T-helper 9 cell (primary cell): ENCODE measurements at places on chromosomes 11 and 22.

- no peak for DNase-seq
Observed at GRCh38 chr11:72422414-72422813, 11.9 kb downstream of the CLPB start.

DNA sequence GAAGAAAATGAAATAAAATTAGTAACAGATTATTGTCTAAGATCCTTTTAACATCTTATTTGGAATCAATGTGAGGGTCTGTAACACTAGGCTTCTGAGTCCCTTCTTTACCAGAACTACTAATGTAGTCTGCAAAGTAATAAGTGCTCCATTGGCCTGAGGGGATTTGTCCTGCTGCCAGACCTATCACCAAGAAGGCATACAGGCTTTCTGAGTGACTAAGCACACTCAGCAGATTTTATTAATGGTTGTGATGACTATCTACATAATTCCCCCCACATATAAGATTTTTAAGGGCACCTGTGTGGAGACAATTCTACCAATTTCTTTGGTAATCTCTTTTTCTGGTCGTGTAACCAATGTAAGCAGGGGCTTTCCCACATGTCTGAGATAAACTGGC lies 365.0 kb upstream of the FAT3 start:
- DNase-seq: no peak

DNA sequence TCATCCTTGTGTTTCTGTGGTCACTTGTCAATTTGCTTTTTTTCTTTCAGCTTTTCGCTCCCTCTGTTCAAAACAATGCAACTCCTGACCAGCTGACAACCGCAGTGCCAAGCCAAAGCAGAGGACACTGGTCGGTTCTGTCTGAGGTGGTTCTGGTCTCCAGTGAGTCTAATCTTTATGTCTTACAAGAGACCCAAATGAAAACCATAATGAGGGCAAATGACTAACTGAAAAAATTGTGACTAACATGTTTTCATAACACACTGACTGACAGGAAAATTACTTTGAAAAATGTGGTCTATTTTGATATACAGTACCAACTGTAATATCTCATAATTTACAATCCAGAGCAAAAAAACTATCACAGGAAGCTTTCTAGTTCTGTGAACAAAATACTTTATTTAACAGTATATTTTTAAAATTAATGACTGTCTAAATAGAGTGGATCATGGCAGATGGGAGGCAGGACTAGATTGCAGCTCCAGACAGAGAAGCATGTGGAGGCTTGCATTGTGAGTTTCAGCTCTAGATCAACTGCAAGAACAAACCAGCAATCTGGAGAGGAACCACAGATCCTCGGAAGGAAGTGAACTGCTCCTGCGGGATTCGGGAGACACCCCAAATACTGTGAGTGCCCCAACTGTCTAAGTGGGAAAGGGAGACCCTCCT lies 311.8 kb downstream of the SBF2 start:
- DNase-seq: no peak

DNA sequence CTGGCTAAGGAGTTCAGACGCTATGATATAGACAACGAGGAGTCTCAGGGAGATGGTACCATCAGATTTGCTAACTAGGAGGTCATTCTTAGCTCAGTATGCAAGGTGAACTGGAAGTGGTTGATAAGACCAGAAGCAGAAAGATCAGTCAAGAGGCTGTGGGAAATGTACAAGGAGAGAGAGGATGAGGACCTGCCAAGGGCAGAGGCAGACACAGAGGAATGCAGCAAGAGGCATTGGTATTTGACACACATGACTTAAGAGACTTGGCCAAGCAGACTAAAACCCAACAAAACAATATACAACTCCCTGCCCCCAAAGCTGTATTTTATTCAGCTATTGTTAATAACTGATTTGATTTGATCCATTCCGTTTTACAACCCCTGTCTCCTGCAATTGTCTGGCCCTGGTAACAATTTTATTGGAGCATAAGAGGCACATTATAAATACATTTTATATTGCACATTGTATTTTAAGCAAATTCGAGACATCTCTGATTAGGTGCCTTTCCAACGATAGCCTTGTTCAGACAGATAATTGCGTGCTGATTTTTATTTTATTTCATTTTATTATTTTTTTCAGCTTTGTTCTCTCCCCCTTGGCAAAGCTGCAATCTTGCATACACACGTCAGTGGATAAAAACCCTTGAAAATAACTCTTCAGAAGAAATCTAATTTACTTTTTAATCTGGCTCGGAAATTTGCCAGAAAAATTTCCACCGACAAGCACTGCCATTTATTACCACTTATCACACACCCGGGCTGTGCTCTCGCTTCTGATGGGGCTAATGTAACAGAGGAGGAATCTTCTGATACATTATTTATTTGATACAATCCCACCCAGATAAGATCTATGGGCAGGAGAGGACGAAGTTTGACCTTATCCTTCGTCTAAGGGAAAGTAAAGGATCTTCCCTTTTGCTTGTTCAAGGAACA lies 237.8 kb downstream of the NXPE2 start:
- DNase-seq: no peak

GRCh38 chr11:68509066-68509465 lies 48.5 kb downstream of the PPP6R3 start:
- DNase-seq: no peak

DNA sequence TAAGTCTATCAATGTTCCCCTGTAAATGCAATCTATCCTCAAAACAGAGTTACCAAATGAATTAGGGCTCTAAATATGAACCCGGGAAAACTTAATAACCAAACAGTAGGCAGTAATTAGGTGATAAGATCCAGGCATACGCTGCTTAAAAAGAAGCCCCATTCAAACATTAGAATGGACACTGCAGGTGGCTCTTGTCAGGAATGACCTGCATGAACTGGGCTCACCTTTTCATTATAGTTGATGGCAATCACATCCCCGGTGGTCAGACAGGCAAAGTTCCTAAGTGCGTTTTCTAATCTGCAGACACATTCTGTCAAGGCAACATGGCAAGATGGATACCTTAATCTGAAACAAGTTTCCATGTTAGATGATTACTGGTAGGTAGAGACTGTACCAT lies 14.0 kb downstream of the UFD1 start:
- no peak for DNase-seq

DNA sequence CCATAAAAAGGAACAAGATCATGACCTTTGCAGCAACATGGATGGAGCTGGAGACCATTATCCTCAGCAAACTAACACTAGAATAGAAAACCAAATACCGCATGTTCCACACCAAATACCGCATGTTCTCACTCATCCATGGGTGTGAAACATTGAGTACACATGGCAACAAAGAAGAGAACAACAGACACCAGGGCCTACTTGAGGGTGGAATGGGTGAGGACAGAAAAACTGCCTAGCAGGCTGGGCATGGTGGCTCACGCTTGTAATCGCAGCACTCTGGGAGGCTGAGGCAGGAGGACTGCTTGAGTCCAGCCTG lies 12.3 kb downstream of the EHD1 start:
- DNase-seq: no peak

GRCh38 chr11:130209128-130209932 lies 49.7 kb downstream of the ST14 start:
- no peak for DNase-seq

DNA sequence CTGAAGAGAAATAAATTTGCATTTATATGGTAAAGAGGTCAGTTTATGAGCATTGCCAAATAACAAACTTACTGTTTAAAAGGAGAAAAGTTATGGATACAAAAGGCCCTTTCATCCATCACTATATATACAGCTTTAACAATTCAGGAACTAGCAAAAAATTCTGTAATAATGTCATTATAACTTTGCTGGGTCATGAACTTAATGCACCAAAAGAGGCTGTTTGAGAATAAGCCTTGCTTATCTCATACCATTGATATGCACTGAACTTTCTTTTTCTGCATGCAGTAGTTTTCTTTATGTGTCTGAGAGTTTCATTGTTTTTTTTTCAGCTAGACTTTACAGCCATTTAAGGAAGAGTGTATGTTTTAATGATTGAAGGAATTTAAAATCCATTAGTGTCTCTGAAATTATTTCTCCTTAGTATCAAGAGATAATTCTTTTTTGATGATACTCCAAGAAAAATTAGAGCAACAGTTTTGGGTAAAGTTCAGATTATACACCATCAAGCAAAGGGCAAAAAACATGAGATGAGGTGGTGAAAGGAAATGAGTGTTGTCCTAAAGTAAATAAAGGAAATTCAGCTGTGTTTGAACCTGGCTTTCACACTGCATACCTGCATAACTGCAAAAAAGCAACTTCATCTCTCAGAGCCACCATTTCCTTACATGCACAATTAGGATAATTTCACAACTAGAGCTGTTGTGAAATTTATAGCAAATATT lies 188.2 kb upstream of the ANO3 start:
- no peak for DNase-seq

DNA sequence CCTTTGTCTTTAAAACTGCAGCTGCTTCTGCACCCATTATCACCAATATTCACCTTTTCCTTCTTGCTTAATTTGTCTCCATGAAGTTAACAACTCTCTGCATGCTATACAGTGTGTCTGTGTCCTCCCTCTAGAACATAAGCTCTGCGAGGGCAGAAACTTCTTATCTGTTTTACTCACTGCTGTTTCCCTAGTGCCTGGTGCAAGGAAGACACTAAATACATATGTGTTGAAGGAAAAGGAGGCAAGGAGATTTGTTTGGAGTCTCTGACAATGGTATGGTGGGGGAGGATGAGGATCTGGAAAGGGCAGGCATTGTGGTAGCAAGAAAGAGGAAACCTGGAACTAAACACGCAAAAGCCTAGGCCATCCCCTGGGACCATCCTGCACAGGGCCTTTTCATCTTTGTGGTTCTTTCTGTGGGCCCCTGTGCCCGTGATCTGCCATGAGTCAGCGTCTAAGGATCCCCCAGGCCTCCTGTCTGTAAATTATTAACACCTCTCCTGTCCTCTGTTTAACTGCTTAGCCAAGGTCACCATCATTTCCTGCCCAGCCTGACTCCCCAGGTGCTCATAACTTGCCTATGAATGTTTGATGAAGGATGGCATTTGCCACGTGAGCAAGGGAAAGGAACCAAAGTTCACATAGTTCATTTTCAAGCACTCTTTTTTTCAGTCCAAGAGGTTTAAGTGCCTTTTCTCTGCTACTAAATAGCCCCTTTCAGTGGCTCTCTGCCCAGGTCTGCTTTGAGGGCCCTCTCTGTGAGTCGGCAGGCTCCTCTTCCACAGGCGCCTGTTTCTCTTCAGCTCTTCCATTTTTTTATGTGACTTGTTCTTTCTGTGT lies 131.1 kb downstream of the RASSF10 start:
- no peak for DNase-seq

DNA sequence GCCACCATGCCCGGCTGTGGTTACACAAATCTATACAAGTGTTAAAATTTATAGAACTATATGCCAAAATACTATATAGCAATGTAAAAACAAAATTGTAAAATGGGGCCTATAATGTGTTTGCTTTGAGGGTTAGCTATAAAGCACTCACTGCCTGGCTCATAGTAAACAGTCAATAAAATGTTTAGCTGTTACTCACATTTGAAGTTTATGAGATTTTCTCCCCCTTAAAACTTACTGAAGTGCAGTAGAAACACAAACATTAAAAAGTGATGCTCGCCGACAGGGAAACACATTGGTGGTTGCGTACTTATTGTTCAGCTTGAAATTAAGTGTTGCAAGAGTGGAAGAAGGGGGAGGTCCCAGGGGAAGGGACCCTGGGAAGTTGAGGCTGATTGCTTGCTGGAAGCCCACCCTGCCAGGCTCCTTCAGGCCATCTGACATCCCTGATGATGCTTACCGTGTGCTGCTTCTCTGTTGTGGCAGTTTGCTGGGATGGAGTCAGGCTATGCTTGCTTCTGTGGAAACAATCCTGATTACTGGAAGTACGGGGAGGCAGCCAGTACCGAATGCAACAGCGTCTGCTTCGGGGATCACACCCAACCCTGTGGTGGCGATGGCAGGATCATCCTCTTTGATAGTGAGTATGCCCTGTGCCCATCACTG lies 52.1 kb downstream of the KREMEN1 start:
- DNase-seq: no peak

DNA sequence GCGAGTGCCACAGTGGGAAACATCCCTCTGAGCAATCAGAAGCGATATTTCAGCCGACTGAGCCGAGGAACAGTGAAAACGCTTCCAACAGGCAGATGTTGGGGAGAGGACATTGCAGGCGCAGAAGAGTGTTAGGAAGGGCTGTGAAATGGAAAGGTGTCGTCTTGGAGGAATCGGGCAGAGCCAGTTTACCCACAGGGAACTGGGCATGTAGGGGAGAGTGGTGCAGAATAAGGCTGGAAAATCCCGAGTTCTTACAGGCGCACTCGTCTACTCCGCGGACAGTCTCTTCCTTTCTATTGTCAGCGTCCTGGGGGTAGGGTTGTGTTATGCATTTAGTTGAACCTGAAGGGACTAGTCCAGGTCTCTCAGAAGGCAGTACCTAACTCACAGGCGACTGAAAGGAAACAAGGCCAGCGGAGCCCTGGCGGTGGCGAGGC lies 1.1 kb upstream of the APLP2 start:
- DNase-seq: no peak

DNA sequence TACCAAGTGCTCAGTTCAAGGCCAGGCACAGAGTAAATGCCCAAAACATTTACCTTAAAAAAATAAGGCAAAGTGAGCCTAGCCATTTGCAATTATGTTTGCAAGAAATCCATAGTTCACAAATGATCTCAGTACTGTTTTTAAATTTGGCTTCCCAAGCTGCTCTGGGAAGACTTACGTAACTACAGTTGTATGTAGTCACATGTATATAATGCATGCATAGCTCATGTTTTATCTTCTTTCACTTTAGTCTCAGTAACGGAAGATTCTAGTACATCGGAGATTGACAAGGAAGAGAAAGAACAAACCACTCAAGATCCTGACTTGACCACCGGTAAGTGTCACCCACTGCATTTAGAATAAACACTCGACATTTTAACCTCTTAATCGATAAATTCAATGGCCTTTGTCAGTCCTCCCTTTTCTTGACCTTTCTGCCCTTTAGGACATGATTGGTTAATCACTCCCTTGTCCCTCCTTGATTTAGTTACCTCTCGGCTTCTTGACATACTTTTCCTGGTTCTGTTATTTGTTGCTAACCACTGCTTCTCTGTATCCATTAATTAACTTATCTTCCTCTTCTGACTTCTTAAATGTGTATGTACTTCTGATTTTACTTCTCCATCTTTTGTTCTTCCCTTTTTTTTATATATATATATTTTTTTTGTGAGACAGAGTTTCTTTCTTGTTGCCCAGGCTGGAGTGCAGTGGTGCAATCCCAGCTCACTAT lies 18.0 kb upstream of the JHY start:
- DNase-seq: no peak
